Muscle of back (tissue), 13 donors: ENCODE measurements at places on chromosomes 5 and 9. TPM values are rescaled to one million over a fixed set of nuclear protein-coding genes. Genes with fewer than 3 reads are reported as not detected.

GRCh38 chr9:112421771-112422222, 41.9 kb downstream of the HSDL2 start:
- peak; percentile 1 for DNase-seq

GRCh38 chr9:118236625-118237024, 532.4 kb downstream of the TLR4 start:
- DNase-seq = no peak

The SPATA31C1 gene
- polyA plus RNA-seq = 0.16 TPM

The EXOSC3 gene
- 21.6 TPM for polyA plus RNA-seq

The CSF1R gene
- 30.0 TPM for polyA plus RNA-seq

The OTP gene
- polyA plus RNA-seq = not detected

The WHRN gene
- polyA plus RNA-seq = 3.4 TPM

The SPATA9 gene
- polyA plus RNA-seq = 1.6 TPM

The DEPDC1B gene
- 4.3 TPM for polyA plus RNA-seq
